ENCODE measurements at places on chromosomes 12 and 14. TPM values are rescaled to one million over a fixed set of nuclear protein-coding genes. Genes with fewer than 3 reads are reported as not detected.

The FAM90A1 gene
- total RNA-seq, result 0.18 TPM

The DEPDC4 gene
- total RNA-seq, result 5.1 TPM

The USP44 gene
- 2.3 TPM for total RNA-seq

The TOMM20L gene
- total RNA-seq, result not detected

The TAS2R10 gene
- total RNA-seq, result 1.6 TPM

The MANSC1 gene
- 5.4 TPM for total RNA-seq

The TAS2R46 gene
- total RNA-seq, result 6.7 TPM

The CLEC9A gene
- 0.93 TPM for total RNA-seq

The LMNTD1 gene
- not detected for total RNA-seq

Data from metanephros (tissue), 2 donors.